ENCODE measurements at places on chromosomes 2 and 18.

DNA sequence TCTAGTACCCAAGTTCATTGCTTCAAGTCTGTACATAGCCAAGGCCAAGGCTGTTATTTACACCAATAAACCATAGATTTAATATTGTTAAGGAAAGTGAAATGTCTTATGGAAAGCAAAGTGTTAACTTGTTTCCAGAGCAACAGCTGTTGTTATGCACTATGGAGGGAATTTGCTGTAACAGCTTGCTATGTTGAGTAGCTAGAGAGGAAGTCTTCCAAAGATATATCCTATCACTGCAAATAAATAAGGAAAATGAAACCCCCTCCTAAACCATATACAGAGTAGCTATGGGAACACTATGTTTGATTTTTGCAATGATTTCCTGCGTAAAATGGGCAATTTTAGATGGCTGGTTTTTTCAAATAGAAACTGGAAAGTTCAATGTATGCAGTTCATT, 21.1 kb downstream of the TMEM182 start:
- DNase-seq, result no peak

DNA sequence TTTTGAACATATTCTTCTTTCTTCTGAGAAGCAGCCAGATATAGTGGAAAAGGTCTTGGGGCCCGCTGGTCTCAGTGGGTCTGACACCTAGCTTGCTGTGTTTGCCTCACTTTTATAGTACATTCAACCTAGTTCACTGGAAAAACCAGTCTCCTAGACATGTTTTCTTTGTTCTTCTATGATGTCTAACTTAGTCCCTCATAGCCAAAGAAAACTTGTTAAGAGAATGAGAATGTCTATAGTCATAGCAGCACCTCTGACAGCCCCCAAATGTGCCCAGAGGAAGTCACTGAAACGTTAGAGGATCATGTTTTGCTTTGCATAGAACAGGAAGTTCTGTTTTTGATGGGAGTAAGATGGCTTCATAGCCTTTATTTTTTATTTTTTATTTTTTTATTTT, 40.3 kb downstream of the TNFRSF11A start:
- no peak for DNase-seq

DNA sequence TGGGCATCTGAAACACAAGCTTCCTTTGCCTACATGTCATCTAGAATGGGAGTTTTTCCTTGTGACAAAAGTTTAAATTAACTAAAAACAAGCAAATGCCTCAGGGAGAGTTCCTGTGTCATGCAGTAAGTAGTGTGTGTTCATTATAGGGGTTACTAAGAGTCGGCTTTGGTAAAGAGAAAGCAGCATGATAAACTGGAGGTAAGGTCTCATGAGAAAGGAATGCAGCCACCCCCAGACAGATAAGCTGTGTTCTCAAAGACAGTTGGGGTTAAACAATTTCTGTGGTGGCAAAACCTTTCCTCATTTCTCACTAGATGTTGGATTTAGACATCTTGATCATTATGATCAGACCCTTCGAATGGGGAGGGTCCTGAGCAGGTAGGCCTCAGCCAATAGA, 129.7 kb downstream of the MAP4K4 start:
- no peak for DNase-seq

- DNase-seq, result no peak
These were observed 16.0 kb upstream of the MARCO start for GRCh38 chr2:118925981-118926380.

GRCh38 chr2:10875126-10875525, 36.6 kb upstream of the KCNF1 start:
- no peak for DNase-seq

DNA sequence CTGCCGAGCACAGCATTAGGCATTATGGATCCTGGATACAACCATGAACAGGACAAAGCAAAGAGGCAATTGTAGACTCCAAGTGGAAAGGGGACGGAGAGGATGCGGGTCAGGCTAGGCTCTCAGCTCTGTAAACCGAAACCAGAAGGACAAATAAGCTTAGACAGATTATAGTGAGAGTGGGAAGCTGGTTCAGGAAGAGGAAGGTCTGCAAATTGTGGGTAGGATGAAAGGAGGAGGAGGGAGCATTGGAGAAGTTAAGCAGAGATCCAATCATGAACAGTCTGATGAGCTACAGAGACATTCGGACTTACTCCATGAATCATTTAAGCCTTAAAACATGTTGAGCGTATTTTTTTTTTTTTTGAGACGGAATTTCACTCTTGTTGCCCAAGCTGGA, 3.0 kb downstream of the MSH6 start:
- DNase-seq, result no peak

GRCh38 chr2:116264872-116265271, 1549.6 kb upstream of the DDX18 start:
- DNase-seq, result no peak

GRCh38 chr18:49169037-49169521, 218.3 kb upstream of the SMAD7 start:
- DNase-seq, result no peak

GRCh38 chr2:228180181-228181097, 1.0 kb downstream of the SPHKAP start:
- DNase-seq, result no peak

DNA sequence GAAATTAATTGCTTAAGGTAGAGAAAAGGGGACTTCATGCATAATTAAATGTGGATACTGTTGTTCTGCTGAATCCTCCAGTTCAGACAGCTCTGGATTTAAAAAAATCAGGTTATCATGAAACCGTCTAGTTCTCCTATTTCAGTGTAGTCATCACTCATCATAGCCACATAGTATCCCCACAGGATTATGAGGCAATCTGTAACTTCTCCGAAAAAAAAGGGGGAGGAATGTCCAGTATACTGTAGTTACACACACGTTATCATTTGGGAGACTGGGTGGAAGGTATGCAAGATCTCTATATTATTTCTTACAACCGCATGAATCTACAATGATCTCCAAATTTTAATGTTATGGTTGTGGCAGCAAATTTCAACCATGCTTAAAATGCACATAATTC, 114.0 kb downstream of the HIBCH start:
- peak; percentile 44 for DNase-seq

DNA sequence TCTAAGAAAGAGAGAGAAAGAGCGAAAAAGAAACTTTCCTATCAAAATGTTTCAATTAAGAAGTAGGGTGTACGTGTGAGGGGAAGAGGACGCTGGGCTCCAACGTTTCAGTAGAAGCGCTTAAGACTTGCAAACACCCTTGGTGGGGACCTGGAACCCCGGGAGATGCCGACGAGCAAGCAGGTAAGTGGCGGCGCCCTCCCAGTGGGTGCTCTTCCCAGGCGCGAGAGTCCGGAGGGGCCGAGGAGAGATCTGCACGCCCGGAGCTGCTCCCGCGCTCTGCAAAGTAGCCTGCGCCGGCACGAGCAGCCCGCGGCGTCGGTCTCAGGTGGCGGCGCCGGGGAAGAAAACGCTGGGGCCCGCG, 678 bp upstream of the OTX1 start:
- no peak for DNase-seq

GRCh38 chr2:68216454-68217310, 35.6 kb downstream of the PPP3R1 start:
- DNase-seq, result no peak

DNA sequence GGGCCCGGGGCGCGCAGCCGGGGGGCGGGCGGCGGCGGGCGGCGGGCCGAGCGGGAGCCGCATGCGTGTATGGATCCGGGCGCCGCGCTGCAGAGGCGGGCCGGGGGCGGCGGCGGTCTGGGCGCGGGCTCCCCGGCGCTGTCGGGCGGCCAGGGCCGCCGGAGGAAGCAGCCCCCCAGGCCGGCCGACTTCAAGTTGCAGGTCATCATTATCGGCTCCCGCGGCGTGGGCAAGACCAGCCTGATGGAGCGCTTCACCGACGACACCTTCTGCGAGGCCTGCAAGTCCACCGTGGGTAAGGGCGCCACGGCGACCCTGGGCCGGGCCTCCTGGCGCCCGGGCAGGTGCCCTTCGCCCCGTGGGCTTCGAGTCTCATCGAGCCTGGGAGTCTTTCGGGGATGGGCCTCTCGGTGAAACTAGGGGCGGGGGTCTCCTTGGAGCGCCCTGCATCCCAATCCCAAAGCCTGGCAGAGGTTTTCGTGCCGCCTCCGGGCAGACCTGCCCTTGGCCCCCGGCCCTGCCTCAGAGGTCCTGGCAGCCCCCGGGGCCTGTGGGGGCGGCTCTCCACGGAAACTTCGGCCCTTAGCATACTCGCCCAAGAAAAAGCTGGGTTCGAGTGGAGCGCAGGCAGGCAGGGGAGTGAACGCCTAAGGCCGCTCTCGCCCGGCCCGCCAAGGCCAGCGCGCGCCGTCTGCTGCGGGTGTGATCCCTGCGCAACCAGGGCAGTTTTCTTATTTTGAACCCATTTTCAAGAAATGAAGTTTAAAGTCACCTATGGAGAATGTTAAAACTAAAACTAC, 622 bp downstream of the RAB12 start:
- no peak for DNase-seq

DNA sequence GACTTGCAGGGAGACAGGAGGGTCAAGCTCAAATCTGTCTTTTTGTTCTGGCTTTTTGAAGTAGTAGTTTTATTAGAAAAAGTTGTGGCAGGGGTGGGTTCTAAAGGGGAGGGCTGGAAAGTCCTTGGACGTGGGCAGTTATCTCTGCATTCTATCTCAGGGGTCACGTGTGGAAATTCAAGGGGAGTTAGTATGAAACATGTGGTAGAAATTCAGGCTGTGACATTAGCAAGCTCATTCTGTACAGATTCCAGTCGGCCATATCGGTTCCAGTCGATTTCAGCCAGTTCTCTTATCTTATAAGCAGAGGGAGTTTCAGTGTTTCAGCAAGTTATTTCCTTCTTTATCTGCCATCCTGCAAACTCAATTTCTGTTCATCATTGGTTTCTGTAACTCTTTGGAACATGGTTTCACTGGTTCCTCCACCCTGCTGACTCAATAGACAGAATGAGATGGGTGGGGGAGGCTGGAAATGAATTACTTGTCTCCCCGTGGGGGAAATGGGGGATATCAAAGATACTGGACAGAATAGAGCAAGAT, 53.0 kb downstream of the RAB27B start:
- DNase-seq, result no peak

DNA sequence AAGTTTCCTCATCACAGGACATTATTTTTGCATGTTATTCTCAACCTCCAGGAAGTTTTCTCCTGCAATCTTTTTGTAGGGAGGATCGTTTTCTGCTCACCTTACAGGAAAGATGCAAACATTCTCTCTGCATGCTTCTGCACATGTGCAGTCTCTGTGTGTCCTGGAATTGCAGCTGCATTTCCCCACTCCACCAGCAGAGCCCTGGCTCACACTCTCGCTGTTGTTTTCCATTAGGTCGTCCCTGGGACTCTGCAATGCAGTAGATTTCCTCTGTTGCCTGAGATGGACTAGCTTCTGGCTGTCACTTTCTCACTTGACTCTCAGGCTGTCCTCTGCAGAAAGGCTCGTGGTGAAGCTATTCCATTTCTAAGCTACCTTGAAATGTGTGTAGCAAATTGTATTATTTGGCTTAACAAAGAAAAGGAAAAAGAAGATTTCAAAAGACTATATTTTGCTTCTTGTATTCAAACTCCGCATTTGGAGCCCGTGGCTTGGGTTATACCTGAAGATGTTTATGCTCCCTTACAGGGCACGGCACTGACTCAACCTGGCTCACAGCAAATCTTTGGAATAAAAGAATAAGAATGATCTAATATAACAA, 346.7 kb downstream of the RAD51AP2 start:
- DNase-seq, result no peak

- DNase-seq, result no peak
These were observed 1302.3 kb upstream of the CHAC2 start for GRCh38 chr2:52465287-52465686.

DNA sequence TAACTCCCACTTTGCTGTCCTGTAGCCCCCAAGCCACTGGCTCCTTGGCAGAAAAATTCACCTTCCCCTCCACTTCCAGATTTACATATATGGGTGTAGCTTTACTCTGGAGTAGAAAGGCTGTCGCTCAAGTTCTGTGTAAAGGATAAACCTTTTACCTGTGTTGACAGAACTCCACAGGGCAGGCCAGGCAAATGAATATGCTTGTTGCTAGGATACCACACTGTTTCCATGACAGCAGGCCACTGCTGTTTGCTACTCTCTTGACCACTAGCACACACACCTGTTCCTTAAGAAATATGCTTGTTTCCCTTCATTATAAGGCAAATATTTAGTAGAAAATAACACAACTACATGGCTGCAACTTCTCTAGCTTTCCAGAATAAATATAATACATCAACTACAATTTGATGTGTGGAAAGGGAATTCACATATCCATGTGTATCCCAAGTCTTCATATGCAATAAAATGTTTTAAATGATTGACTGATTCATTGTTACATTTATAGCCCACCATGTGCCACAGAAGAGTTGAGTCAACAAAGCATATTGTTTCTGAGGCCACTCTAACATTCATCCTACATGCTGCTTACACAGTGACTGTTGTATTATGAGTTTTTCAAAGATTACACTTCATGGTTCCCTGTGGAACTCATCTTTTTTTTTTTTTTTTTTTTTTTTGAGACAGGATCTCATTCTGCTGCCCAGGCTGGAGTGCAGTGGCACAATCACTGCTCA, 56.2 kb upstream of the ROCK1 start:
- no peak for DNase-seq

DNA sequence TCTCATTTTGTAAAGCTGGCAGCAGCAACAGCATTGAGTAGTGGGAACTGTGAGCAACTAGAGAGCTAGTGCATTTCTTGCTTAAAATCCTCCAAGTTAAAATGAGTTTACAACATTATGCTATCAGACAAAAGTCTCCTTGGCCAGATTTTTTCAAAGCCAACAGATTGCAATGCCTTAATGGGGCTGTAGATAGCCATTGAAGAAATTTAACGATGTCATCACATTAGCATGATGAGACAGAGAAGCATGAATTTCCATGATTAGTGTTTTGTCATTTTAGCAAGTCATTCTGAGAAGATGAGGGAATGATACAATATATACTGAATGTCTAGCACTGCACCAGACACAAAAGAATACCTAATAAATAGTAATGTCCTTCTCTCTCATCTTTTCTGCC, 307.5 kb upstream of the REG3G start:
- no peak for DNase-seq

DNA sequence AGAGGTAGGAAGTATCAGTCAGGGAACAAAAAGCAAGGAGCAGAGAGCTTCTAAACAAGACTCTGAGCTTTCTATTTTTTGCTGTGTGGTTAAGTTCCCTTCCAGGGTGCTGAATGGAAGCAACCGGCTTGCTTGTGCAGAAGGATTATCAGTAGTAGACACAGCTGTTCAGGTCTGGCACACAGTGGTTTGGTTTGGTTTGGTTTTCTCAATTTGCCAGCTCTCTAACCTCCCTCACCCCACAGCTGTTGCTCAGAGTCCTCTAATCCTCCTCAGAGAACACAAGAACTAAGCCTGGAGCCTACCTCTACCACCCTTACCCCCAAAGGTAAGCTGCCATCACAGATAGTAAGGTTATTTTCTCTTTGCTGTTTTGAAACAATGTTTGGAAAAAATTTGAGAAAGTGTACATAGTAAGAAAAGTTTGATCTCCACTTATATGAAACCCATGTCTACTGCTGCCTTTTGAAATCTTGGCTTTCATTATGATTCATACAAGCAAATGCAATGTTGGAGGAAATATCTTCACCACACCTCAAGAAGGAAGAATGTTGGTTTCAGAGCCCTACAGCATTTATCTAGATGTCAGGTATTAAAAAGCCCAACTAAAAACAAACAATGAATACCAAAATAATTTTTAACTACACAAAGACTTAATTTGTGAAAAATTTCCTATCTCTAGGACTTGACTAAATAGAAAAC, 255.3 kb downstream of the NR4A2 start:
- DNase-seq, result no peak

GRCh38 chr18:37299471-37300304, 265.9 kb downstream of the CELF4 start:
- peak; percentile 89 for DNase-seq

All from fibroblast of gingiva (primary cell).